ENCODE measurements at places on chromosomes 7 and 10. TPM values are rescaled to one million over a fixed set of nuclear protein-coding genes. Genes with fewer than 3 reads are reported as not detected.

UCMA gene
- 0.48 TPM for total RNA-seq

PAPSS2 gene
- total RNA-seq = 42.5 TPM

DNA sequence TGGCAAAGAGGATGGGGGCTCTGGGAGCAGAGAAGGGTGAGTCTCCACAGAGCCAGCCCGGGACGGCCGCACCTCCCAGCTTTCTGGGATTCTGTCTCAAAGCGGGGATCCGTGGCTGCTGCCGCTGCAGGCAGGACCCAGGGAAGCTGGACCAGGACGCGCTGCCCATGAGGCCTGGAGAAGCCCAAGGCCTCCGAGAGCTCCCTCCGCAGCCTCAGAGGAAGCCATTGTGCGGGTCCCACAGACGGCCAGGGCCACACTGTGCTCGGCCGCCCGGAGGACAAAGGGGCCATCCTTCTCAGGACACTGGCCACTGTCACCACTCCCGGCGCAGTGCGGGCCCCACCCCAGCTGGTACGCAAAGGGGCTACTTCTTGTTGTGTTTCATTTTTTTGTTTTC, 79.3 kb upstream of the PDGFA start:
- H3K36me3 ChIP-seq = no peaks in the 10 kb centered on the region
- H3K4me3 ChIP-seq = no peak overlapping the region
- H3K27me3 ChIP-seq = no peaks in the 10 kb centered on the region
- DNase-seq = no peak

DNA sequence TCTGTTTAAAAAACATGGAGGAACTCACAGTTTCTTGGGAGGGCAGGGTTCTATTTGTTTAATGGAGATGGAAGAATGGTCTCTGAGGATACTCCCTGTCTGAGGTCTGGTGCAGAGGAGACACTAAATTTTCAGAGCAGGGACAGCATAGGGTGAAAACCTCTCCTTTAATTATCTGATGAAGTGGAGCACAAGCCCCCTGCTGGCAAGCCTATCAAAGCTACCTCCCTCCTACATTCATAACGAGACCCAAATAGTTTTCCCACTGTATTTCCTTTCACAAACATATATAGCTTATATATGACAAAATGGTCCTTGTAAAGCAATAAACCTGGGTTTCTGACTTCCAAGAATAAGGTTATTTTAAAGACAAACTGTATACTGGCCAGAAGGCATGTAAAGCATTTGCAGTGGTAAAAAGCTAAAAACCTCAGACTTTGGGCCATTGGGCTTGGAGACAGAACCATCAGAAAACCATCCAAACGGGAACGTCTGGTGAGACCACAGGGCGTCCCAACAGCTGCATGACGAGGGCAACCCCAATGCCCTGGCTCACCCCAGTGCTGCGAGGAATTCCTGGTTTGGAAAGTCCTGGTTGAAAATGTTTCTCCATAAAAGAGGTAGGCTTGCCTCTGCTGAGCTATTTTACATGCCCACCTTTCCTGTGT, 201.3 kb downstream of the FANK1 start:
- DNase-seq = no peak
- no peaks in the 10 kb centered on the region for H3K36me3 ChIP-seq
- no peaks in the 10 kb centered on the region for H3K27me3 ChIP-seq
- no peak overlapping the region for H3K4me3 ChIP-seq
- peaks cover 3% of the 10 kb centered on the region for H3K4me1 ChIP-seq

All from ovary (tissue), 10 donors.